Neural crest cell (in vitro differentiated cells): ENCODE measurements at places on chromosomes 2 and 18. TPM values are rescaled to one million over a fixed set of nuclear protein-coding genes. Genes with fewer than 3 reads are reported as not detected.

MROH2A gene
- not detected in 2 replicates for total RNA-seq

G6PC2 gene
- total RNA-seq: not detected in 2 replicates

TTC21B gene
- total RNA-seq: 33.0 and 38.4 TPM in 2 replicates

MEP1B gene
- not detected in 2 replicates for total RNA-seq

CKAP2L gene
- total RNA-seq: 27.4 and 31.3 TPM in 2 replicates

RIT2 gene
- not detected in 2 replicates for total RNA-seq

TBR1 gene
- 0.05 and 0.09 TPM in 2 replicates for total RNA-seq

CYTIP gene
- 0.35 TPM in 1 of 2 replicates, not detected in the other for total RNA-seq

SIX3 gene
- total RNA-seq: not detected in 2 replicates

DAPL1 gene
- total RNA-seq: not detected in 2 replicates

XDH gene
- 0.75 and 1.5 TPM in 2 replicates for total RNA-seq

DNA sequence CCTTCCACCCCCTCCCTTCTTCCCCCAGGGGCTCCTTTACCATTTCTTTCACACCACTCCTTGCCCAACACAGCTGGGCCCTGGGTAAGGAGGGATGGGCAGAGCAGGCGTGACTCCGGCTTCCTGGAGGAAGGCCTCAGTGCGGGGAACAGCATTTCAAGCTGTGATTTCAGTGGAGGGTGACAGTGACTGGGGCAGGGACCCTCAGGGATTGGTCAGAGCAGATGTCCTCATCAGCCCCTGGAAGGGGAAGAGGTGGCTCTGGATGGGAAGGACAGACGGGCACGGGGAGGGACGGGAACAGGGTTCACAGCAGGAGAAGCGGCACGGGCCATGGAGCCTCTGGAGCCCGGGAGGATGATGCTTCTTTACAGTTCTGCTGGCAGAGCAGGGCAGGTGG lies 130.8 kb upstream of the TWIST2 start:
- H3K27me3 ChIP-seq: no peaks in the 10 kb centered on the region
- DNase-seq: no peak
- H3K4me1 ChIP-seq: no peaks in the 10 kb centered on the region

- DNase-seq: no peak
- peaks cover 9% of the 10 kb centered on the region for H3K27me3 ChIP-seq
- H3K4me3 ChIP-seq: no peak overlapping the region
Observed at GRCh38 chr2:176514805-176515500, 245.7 kb downstream of the MTX2 start.

DNA sequence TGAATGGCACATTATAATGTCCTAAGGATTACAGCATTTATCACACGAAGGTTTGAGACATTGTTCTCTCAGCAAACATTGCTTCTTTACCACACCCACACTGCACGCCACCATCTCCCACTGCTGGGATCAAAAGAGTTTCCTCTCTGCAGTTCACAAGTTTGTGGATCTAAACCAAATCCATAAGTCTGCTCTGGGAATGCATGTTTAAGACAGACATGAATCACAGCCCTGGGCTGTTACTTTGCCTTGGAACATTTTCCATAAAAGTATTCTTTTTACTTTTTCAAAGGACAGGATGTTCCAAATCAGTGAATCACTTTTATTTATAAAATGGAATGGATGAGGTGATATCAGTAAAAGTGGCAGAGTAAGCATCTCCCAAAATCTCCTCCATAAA lies 36.1 kb downstream of the STPG4 start:
- no peak overlapping the region for H3K4me3 ChIP-seq
- no peaks in the 10 kb centered on the region for H3K36me3 ChIP-seq
- peaks cover 4% of the 10 kb centered on the region for H3K4me1 ChIP-seq
- DNase-seq: no peak
- no peaks in the 10 kb centered on the region for H3K27me3 ChIP-seq

- H3K4me1 ChIP-seq: peaks cover 40% of the 10 kb centered on the region
- H3K27me3 ChIP-seq: no peaks in the 10 kb centered on the region
- H3K4me3 ChIP-seq: no peak overlapping the region
- H3K27ac ChIP-seq: no peak overlapping the region
Observed at GRCh38 chr18:25457601-25458000, 105.6 kb upstream of the ZNF521 start.

DNA sequence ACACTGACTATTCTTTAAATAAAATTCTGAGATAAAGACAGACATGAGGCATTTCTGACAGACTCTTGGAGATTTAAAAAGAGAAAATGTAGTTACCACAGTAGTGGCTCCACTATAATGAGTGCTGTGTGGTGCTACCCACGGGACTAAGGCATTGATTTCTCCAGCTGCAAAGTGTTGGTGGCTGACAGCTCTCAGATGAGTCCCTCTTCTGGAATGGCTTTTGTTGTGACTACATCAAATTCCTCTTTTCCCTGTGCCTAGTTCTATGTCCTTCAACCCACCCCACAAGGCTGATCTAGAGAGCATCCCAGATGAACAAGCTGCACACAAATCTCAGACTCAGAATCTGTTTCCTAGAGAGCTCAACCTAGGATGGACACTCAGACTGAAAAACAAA lies 884.8 kb upstream of the ZEB2 start:
- H3K36me3 ChIP-seq: no peaks in the 10 kb centered on the region
- H3K27ac ChIP-seq: no peak overlapping the region
- no peaks in the 10 kb centered on the region for H3K4me1 ChIP-seq
- no peaks in the 10 kb centered on the region for H3K27me3 ChIP-seq
- H3K4me3 ChIP-seq: no peak overlapping the region

DNA sequence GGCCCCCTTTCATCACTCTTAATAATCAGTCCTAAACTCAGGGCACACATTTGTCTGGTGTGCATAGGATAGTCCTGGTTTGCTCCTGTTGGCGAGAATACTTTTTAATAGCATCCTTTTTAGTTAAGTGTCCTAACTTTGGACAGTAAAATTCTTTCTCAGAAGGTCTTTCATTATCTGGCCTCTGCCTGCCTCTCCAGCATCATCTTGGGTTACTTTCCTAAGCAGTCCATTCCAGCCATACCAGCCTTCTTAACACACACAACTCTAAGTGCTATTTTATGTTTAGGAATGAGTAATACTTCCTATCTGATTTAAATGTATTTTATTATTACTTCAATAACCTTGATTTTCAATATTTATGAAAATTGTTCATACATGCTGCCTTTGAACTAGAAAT lies 151.0 kb downstream of the ACOXL start:
- H3K4me1 ChIP-seq: no peaks in the 10 kb centered on the region
- no peak overlapping the region for H3K27ac ChIP-seq
- no peak for DNase-seq
- H3K36me3 ChIP-seq: peaks cover 3% of the 10 kb centered on the region
- no peak overlapping the region for H3K4me3 ChIP-seq

DNA sequence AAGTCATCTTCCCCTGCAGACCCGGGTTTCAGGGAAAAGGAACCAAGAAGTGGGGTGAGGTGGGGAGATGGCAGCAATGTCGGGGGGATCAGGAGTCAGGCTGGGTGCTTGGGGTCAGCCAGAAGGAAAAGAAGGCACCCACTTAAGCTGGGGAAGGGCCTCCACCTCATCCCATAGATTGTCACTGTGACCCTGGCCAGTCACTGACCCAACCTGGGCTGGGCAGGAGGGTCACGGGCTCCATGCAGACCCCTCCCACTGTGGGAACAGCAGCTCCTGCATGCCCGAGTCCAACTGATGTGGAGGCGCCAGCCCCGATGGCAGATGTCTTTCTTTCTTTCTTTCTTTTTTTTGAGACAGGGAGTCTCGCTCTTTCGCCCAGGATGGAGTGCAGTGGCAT lies 53.6 kb upstream of the HAAO start:
- H3K27ac ChIP-seq: peak overlapping the region; percentile 62
- no peak for DNase-seq
- H3K27me3 ChIP-seq: no peaks in the 10 kb centered on the region
- H3K4me3 ChIP-seq: no peak overlapping the region

GRCh38 chr2:132747046-132747445 lies 77.0 kb upstream of the LYPD1 start:
- H3K27me3 ChIP-seq: no peaks in the 10 kb centered on the region
- no peak overlapping the region for H3K27ac ChIP-seq
- peaks cover 17% of the 10 kb centered on the region for H3K36me3 ChIP-seq
- no peak overlapping the region for H3K4me3 ChIP-seq
- no peak for DNase-seq

DNA sequence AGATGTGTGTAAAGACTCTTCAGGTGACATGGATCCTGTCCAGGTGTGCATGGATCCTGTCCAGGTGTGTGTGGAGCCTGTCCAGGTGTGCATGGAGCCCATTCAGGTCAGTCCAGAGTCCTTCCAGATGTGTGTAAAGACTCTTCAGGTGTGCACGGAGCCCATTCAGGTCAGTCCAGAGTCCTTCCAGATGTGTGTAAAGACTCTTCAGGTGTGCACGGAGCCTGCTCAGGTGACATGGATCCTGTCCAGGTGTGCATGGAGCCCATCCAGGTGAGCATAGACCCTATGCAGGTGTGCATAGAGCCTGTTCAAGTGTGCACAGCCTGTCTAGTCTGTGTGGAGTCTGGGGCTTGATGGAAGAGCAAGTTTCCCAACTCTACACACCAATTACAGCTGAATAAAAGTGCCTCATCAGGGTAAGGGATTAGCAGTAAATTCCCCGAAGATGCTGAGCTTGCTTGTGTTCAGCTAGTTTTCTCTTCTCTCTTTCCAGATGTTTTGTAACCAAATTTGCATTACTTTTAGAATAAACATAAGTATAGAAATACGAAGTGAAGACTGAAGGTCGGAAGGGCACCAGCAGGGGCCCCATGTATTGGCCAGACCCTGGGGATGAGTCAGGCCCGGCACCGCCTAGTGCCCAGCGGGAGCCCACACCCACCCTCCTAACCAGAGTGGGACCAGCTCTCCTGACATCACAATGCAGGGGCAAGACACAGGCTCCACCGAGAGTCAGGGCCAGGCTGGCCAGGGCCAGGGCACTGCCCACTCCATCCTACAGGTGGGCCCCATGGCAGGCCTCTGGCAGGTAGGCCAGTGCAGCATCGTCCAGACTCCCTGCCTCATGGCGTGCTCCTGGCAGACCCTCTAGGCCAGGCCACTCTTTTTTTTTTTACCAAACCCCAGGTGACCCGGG lies 38.6 kb upstream of the GPC1 start:
- H3K4me3 ChIP-seq: no peak overlapping the region
- H3K36me3 ChIP-seq: no peaks in the 10 kb centered on the region
- peaks cover 15% of the 10 kb centered on the region for H3K4me1 ChIP-seq
- no peaks in the 10 kb centered on the region for H3K27me3 ChIP-seq
- no peak for DNase-seq

- H3K36me3 ChIP-seq: peaks cover 27% of the 10 kb centered on the region
- no peaks in the 10 kb centered on the region for H3K27me3 ChIP-seq
- no peak overlapping the region for H3K27ac ChIP-seq
- no peak for DNase-seq
Observed at GRCh38 chr2:63465633-63466032, 122.6 kb downstream of the WDPCP start.

DNA sequence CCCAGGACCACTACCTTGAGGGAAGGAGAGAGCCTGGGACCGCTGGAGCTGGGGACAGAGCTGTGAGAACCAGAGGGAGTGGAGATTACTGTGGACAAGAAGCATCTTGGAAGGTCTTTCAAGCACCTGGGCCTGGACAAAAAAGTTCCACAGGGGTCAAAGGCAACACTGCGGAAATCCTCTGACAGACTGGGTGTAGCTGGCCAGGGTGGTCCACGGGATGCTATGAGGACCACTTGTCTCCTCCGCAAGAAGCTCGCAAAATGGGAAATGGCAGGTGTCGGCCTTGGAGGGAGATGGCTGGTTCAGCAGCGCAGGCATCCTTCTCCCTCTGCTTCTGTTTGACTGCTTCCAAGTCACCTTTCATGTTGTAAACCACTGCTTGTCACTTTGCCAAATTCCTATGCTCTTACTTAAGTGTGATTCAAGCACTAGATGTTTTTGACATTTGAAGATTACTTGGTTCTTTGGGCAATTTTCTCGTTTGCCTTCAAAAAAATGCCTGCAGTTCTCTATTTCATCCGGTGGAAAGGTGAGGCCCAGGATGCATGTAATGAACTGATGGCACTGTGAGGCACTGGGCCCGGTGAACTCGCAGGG lies 27.7 kb downstream of the KLHL29 start:
- H3K4me3 ChIP-seq: no peak overlapping the region
- H3K27me3 ChIP-seq: no peaks in the 10 kb centered on the region
- no peak overlapping the region for H3K27ac ChIP-seq
- H3K36me3 ChIP-seq: no peaks in the 10 kb centered on the region

- H3K27me3 ChIP-seq: no peaks in the 10 kb centered on the region
- no peak for DNase-seq
- peaks cover 15% of the 10 kb centered on the region for H3K4me1 ChIP-seq
- H3K36me3 ChIP-seq: no peaks in the 10 kb centered on the region
- no peak overlapping the region for H3K4me3 ChIP-seq
Observed at GRCh38 chr2:158213773-158214172, 112.1 kb downstream of the UPP2 start.

GRCh38 chr18:24153397-24153796 lies 14.5 kb downstream of the CABYR start:
- H3K4me3 ChIP-seq: no peak overlapping the region
- no peaks in the 10 kb centered on the region for H3K27me3 ChIP-seq
- no peak for DNase-seq
- no peaks in the 10 kb centered on the region for H3K4me1 ChIP-seq

DNA sequence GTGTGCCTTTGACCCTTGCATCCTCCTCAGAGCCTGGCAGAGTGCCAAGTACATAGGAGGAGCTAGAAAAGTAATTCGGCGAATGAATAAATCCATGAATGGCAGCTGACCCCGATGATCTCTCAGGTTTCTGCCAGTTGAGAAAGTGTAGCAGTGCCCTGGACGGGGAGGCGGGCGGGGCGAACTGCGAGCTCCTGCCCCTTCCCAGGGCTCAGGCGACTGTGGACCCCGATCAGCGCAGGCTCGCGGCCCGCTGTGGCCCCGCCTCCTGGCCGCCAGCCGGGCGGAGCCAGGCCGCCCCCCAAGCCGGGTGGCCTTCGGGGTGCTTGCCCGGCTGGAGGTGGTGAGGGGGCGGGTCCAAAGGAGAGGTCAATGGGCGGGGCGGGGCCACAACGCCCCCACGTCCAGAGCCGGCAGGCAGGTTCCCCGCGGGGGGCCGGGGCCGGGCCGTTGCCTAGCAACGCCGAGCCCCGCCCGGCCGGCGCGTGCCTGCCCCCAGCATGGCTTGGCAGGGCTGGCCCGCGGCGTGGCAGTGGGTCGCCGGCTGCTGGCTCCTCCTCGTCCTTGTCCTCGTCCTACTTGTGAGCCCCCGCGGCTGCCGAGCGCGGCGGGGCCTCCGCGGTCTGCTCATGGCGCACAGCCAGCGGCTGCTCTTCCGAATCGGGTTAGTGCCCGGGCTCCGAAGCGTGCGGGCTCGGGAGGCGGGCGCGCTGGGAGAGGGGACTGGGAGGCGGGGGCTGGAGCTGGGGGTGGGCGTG lies 30.6 kb upstream of the TMBIM1 start:
- peak overlapping the region; percentile 95 for H3K4me3 ChIP-seq
- H3K4me1 ChIP-seq: peaks cover 20% of the 10 kb centered on the region

- no peaks in the 10 kb centered on the region for H3K36me3 ChIP-seq
- DNase-seq: no peak
Observed at GRCh38 chr2:73130790-73131189, 18.0 kb upstream of the RAB11FIP5 start.

DNA sequence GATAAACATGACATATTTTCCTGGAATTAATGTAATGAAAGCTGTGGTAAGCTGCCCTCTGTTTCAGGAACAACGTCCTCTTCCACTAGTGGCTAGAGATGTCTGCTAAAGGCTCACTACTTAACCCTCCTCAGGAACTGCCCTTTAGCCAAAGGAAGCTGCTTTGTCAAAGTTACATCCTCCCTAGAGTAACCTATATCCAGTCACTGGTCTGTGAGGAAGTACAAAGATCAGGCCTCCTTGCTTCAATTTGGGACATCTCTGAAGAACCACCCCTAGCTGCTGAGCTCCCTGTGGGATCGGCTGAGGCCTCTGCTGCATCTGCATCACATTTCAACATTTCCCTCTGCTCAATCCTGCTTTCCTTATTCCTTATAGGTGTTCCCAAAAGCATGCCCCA lies 107.8 kb downstream of the PRELID3A start:
- no peak overlapping the region for H3K4me3 ChIP-seq
- H3K36me3 ChIP-seq: peaks cover 19% of the 10 kb centered on the region
- DNase-seq: no peak
- H3K27ac ChIP-seq: peak overlapping the region; percentile 78
- peaks cover 8% of the 10 kb centered on the region for H3K4me1 ChIP-seq
